Right lobe of liver (tissue), 6 donors: ENCODE measurements at places on chromosomes 2 and 18. TPM values are rescaled to one million over a fixed set of nuclear protein-coding genes. Genes with fewer than 3 reads are reported as not detected.

GRCh38 chr18:75264926-75265597 is 54.5 kb downstream of the TSHZ1 start:
- no peak for DNase-seq
- no peak overlapping the region for H3K4me3 ChIP-seq
- H3K36me3 ChIP-seq = no peaks in the 10 kb centered on the region
- H3K27me3 ChIP-seq = no peaks in the 10 kb centered on the region
- H3K27ac ChIP-seq = no peak overlapping the region

GRCh38 chr2:24073816-24074215 is 2.3 kb downstream of the SF3B6 start:
- no peak overlapping the region for H3K27ac ChIP-seq
- no peaks in the 10 kb centered on the region for H3K27me3 ChIP-seq
- no peaks in the 10 kb centered on the region for H3K36me3 ChIP-seq
- no peak for DNase-seq

MARS2 gene
- total RNA-seq = 5.1 TPM

- no peaks in the 10 kb centered on the region for H3K27me3 ChIP-seq
- H3K4me3 ChIP-seq = no peak overlapping the region
- H3K27ac ChIP-seq = no peak overlapping the region
- H3K4me1 ChIP-seq = no peaks in the 10 kb centered on the region
- H3K36me3 ChIP-seq = no peaks in the 10 kb centered on the region
Measured at GRCh38 chr18:48817021-48817461, 133.7 kb downstream of the SMAD7 start.

GRCh38 chr2:86223140-86223926 is 24.1 kb downstream of the MRPL35 start:
- H3K27ac ChIP-seq = no peak overlapping the region
- no peaks in the 10 kb centered on the region for H3K36me3 ChIP-seq
- H3K27me3 ChIP-seq = no peaks in the 10 kb centered on the region
- DNase-seq = no peak

CD8A gene
- 0.55 TPM for total RNA-seq

DNA sequence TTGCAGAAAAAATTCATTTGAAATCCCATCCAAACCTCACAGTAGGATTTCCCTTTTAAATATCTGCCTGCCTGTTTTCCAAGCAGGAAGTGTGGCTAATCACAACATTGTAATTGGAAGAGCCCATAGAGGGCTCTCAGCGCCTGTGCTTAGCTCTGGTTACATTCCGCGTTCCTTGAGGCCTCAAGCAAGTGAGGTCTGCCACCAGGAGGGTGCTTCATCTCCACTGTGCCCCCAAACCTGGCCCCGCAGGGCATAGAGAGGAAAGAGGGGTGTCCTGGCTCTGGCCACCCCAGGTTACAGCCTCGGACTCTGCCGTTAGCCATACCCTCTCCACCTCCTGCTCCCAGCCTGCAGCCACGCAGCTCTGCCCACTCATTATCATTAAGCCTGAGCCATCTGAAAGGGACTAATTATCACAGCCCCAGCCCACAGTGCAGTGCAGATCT is 214.8 kb downstream of the SP3 start:
- no peak overlapping the region for H3K4me3 ChIP-seq
- no peaks in the 10 kb centered on the region for H3K36me3 ChIP-seq
- no peaks in the 10 kb centered on the region for H3K4me1 ChIP-seq
- no peak overlapping the region for H3K27ac ChIP-seq
- no peaks in the 10 kb centered on the region for H3K27me3 ChIP-seq

SMPD4 gene
- 22.0 TPM for total RNA-seq
